ENCODE measurements at places on chromosomes 13 and 19.

GRCh38 chr19:39507715-39508364, 7.1 kb upstream of the SELENOV start:
- DNase-seq, result no peak

DNA sequence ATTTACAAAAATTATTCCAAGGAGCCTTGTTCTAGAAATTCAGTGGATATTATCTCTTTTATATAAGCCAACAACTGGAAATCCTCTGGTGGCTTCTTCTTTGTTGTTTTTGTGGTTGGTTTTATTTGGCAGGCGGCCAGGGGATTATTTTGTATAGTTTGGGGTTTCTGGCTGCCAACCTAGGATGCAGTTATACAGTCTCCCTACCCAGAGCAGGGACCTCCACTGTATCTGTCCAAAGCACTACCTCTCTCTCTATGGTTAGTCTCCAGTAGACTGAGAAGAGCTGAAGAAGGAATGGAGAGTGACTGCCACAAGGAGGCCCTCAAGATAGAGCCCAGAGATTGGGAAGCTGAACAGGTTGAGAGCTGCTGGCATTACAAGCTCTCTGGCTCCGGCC, 80.2 kb downstream of the ZAR1L start:
- DNase-seq, result no peak

GRCh38 chr13:101626925-101627555, 174.6 kb downstream of the ITGBL1 start:
- no peak for DNase-seq

DNA sequence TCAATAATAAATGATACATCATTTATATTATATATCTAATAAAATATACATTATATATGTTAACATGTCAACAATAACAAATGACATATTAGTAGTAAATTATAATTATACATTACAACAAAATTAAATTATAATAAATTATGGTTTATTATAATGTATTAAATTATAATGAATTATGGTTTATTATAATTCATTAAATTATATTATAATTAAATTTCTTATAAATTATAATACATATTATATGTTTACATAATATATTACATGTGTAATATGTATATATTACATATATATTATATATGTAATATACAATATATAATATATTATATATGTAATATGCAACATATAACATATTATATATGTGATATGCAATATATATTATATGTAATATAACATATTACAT, 20.5 kb downstream of the C3 start:
- no peak for DNase-seq

- DNase-seq, result no peak
Measured at GRCh38 chr13:95957331-95957730, 95.9 kb downstream of the UGGT2 start.

DNA sequence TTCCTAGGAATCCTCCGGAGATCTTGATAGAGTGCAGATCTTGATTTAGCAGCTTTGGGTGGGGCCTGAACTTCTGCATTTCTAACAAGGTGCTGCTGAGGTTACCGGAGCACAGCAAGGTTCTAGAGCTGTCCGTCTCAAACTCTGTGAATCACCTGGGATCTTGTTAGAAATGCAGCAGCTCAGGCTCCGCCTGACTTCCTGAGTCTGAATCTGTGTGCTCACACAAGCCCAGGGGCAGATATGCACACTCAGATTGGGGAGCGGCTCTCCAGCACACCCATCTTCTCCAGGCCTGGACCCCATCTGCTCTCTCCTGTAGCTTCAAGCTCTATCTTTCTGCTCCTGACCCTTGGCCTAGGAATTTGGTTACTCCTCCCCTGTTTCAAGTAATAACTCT, 3.5 kb upstream of the TEX26 start:
- DNase-seq, result no peak

DNA sequence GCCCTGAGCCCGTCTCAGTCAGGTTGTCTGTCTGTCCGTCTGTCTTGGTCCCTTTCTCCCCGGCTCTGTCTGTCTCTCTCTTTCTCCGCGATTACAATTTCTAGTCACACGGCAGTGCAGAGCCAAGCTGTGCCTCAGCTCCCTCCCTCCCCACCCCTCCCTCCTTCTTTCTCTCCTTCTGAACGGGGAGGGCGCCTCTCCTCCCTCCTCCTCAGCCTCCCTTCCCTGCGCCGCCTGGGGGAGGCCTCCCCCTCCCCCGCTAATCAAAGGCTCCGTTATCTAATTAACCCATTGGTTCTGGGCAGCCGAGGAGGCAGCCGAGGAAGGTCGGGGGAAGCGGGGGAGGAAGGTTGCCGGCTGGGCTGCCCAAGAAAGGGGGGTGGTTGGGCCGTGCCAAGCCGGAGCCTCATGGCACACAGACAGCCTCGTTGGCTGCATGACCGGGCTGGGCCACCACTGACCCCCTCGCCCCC, 16.5 kb downstream of the LRRC4B start:
- no peak for DNase-seq

DNA sequence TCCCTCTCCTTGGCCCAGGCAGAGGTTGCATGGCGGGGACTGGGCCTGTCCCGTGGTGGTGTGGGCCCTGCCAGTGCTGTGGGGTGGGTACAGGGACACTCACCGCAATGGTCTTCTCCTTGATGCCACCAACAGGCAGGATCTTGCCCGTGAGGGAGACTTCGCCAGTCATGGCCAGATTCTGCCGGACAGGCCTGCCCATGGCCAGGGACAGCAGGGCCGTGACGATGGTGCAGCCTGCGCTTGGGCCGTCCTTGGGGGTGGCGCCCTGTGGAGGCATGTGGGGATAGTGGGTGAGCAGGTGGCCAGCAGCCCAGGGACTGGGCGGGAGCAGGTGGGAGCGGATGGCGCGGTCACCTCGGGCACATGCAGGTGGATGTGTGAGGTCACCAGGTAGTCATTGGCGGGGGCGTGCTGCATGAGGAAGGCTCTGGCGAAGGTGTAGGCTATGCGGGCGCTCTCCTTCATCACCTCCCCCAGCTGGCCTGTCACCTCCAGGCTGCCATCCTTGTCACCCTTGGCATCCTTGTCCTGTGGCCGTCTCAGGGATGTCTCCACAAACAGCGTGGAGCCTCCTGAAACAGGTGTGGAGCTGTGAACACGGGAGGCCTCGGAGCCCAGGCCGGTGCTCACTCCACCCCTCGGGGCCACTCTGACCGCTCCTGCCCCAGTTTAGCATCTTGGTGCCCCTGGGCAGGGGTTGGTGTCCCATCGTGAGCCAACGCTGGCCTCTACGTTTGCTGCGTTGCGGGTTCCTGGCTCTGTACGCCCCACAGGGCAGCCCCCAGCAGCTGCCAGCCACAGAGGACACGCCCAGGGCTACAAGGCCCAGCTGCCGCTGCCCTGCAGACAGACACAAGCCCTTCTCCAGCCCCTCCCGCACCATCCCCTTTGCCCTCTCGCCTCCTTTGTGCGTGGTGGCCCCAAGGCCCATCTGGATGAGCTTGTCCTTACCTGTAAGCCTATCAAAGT, 3.4 kb downstream of the RPL36 start:
- no peak for DNase-seq

DNA sequence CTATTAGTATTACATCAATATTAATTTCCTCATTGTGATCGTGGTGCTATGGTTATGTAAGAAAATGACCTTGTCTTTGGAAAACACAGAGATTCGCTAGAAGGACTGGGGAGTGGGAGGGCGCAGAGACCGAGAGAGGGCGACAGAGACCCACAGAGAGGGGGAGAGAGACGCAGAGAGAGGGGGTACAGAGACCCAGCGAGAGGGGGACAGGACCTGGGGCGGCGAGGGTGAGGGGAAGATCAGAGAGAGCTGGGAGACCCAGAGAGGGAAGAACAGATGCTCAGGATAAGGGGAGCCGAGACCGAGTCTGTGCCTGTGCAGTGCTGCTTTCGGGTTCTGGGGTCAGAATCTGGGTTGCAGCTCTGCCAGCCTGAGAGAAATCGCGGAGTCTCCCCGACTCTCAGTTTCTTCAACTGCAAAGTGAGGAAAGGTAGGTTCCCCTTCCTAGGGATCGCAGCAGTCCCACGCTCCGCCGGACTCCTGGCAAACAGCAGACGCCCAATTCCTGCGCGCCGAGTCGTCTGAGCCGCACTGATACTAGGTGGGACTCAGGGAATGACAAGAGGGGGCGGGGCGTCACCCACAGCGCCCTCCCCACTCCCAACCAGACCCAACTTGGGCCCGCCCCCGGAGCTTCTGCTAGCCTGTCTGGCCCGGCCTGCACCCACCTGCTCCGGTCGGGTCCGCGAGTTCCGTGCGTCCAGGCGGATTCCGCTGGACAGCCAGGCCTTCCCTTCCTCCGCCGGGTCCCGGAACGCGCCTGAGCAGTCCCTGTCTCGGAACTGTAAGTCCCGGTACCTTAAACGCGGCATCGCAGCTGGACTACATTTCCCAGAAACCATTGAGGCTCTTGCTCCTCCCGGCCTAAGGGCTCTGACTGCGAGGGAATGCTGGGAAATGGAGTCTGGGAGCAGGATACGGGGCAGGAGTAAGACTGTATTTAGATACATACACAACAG, 15.3 kb downstream of the IZUMO2 start:
- DNase-seq, result peak; percentile 23

DNA sequence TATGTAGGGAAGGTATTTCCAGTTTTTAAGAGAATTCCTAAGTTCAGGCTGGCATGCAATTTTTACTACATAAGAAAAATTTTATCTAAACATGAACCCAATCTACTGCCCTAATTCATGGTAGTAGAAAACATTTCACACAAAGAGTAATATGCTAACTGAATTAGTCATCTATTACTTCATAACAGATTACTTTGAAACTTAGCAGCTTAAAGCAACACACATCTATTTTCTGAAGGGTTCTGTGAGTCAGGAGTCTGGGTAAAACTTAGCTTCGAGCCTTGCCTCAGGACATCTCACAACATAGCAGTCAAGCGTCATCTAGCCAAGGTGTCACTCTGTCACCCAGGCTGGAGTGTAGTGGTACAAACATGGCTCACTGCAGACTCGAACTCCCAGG, 537.5 kb downstream of the DCT start:
- DNase-seq, result no peak
